Ovary (tissue), 10 donors: ENCODE measurements at places on chromosomes 11 and 22.

GRCh38 chr11:10478066-10478465 is 23.0 kb downstream of the AMPD3 start:
- DNase-seq = no peak

DNA sequence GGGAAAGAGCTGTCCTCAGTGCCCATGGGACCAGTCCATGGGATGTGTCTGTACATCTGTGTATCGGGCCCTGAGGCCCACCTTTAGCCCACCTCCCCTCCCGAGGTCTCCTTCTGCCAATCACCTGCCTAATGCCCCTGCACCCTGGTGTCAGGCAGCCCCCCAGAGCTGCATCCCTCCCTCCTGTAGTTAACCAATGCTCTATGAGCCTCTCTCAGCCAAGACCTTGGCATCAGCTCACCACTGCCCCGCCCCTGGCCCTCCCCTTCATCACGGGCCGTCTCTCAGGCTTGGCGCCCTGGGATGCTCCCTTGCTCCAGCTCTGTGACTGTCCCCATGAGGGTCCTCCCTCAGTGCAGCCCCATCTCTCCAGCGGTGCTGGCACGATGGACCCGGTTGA is 18.5 kb downstream of the MGAT3 start:
- DNase-seq = no peak

- DNase-seq = no peak
These were observed 36.1 kb upstream of the SLC5A12 start for GRCh38 chr11:26757995-26758394.

GRCh38 chr22:36546092-36546804 is 17.3 kb upstream of the EIF3D start:
- no peak for DNase-seq

DNA sequence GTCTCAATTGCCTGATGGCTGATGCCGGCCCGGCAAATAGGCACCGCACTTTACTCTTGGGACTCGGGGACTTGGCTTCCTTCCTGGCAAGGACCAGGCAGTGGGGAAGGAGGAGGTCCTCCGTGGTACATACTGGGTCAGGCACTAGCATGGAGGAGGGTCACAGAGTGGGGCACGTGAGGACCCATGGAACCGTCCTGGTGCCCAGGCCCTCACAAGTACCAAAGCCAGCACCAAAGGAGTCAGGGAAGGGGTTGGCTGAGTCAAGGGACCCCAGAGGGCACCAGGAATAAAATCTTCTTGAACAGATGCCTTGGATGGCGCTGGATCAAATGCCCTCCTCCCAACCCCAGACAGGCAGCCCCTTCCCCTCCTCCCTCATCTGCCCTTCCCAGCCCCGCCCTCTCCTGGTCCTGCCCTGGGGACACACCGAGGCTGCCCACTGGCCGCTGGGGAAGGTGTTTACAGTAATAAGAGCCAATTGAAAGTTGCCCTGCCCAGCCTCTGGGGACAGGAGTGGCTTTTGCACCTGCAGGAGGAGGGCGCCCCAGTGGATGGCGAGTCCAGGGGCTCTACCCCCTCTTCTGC is 5.6 kb upstream of the CARNS1 start:
- DNase-seq = no peak

- no peak for DNase-seq
These were observed 8.7 kb downstream of the SBF2 start for GRCh38 chr11:10285148-10285802.

DNA sequence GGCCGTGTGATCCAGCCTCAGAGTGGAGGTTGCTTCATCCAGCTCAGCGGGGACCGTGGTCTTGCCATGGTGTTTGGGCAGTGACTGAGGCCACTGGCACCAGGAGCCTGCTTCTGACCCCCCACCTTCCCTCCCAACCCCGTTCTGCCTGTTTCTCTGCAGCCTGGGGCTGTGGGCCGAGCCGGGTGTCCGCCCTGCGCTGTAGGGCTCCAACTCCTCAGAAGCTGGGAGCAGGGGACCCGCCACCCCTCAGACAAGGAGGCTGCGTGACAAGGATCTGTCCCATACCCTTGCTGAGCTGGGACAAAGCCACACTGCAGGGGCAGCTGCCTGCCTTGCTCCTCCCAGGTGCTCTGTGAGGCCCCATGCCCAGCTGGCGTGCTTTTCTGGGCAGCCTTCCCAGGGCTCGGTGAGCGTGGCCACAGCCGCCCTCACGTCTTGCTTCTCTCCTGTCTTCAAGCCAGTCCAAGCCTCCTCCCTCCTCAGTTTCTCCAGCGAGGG is 11.7 kb upstream of the ARFGAP3 start:
- no peak for DNase-seq

DNA sequence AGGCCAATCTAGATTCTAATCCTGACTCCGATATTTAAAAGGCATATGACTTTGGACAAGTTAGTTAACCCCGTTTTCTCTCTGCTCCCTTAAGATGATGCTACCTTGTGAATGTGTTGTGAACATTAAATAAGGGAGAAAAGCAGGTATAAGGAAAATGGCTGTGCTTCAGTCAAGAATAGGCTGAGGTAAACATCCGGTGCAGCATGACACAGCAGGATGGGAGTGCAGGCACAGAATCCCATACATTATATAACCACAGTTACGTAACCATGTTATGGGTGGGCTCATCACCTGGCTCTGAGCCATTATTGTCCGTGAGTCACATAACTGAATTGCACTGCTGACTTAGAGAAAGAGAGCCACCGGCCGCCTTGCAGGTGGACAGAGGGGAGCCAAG is 382.2 kb upstream of the ANO5 start:
- DNase-seq = no peak

DNA sequence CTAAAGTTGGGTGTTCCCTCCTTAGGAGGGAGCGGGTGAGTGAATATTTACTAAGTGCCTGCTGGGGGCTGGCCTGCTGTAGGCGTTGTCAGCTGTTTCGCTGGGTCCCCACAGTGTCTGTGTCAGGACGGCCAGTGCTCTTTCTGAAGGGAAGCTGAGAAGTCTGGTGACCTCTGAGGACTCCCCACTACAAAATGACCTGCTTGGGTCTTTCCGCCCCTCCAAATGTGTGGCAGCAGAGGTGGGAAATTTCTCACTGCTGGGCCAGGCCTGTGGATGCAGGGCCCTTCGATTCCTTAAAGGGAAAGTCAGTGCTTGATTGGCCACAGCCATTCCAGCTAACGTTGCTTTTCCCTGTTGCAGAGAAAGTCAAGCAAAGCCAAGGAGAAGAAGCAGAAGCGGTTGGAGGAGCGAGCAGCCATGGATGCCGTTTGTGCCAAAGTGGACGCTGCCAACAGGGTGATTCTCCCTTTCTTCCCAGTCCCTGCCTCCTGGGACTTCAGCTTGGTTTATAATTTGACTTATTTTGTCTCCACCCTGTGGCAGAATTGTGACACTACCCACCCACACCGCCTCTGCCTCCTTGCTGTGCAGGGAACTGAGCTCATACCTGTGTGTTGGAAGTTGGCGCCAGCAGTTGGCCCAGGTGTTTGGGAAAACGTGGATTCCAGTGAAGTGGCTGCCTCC is 6.8 kb downstream of the NAA40 start:
- DNase-seq = peak; percentile 79
